ENCODE measurements at places on chromosomes 5 and 9.

DNA sequence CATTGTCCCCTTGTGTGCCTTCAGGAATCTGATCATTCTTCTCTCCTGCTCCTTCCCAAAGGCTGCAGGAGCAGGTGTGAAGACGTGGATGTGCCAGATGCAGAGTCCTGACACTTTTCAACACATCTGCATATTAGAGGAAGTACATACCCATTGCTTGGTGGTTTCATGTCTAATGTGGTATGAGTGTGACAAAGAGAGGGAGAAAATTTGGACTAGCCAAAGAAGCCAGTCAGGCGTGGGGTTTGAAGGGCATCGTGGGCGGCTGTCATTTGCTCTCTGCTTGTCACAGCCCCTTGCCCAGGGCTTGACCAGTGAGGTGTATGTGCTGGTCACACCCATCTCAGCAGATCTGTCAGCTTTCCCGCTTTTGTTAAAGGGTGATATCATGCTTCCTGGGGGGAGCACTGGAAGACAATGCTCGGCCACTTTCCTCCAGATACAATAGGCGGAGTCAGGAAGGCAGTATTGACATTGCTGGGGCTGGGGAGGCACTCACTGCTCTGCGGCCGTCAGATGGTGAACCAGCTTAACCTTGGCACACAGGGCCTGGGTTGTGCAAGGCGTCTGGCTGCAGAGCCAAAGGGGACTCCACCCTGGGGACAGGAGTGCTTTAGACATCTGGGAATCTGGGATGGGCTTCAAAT lies 8.6 kb downstream of the TEK start:
- H3K4me3 ChIP-seq = no peak overlapping the region
- no peaks in the 10 kb centered on the region for H3K4me1 ChIP-seq
- no peak overlapping the region for H3K27ac ChIP-seq

DNA sequence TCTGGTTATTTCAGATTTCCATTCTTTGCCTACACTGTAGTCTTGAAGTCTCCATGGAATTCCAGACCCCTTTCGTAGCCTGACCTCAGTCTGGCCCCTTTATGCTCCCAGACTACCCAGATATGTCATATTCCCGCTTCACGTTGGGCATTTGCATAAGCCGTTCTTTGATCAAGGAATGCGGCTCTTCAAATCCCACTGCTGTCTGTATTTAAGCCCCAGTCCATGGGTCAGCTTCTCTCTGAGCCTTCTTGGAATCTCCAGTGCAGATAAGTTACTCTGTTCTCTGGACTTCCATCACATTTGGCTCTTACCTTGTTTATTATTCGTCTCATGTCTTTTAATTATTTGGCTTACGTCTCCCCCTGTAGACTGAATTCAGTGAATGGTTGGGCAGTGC lies 97.4 kb downstream of the PARP8 start:
- peaks cover 44% of the 10 kb centered on the region for H3K36me3 ChIP-seq
- no peaks in the 10 kb centered on the region for H3K27me3 ChIP-seq
- no peak overlapping the region for H3K27ac ChIP-seq
- DNase-seq = no peak

DNA sequence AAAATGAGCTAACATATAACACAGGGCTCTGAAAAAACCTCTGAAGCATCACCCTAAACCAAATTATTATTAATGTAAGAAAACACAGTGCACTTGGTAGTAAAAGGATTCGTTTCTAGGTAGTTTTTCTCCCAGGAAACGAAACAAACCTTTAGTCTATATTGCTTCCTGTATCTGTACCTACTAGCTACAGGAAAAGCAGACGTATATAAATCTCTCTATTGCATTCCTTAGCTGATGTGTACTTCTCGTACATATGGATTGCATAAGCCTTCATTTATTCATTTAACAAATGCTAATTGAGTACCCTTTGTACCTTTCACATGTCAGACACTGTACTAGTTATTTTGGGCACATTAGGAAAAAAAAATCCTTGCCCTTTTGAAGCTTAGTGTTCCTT lies 85.0 kb upstream of the RASA1 start:
- H3K36me3 ChIP-seq = no peaks in the 10 kb centered on the region
- no peak overlapping the region for H3K4me3 ChIP-seq
- H3K27ac ChIP-seq = no peak overlapping the region
- DNase-seq = no peak

DNA sequence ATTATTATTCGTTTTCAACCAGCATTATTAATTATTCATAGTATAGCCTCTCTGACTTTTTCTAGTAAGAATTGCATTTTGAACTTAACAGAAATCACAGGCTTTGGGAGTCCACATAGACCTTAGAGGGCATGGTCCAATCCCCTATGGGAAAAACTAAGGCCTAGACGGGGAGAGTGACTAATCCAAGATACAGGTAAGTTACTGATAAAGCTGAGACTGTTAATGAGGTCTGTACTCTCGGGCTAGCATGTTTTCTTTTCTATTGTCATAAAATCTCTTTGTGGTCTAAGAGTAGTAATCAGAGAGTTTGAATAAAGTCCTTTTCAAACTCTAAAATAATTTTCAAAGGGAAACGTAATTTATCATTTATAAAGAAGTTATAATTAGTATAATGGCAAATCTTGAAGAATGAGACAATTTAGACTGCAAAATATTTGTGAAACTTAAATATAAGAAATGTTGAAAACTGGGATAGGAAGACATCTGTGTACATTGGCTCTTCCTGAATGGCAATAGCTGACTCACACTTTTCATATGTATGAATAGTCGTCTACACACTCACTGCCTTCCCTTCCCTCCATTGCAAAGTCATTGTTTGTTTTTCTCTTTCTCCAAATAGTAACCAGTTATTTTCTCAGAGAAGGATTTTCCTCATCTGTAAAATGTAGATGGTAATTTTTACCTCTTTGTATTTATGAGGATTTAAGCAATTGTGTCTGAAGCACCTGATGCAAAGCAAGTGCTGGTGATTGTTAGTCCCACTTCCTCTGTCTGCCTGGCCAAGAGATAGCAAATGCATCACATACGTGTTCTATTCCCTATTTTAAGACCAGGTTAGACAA lies 207.9 kb upstream of the CD180 start:
- no peaks in the 10 kb centered on the region for H3K36me3 ChIP-seq
- no peaks in the 10 kb centered on the region for H3K4me1 ChIP-seq
- no peak for DNase-seq
- no peak overlapping the region for H3K4me3 ChIP-seq
- H3K27ac ChIP-seq = no peak overlapping the region

DNA sequence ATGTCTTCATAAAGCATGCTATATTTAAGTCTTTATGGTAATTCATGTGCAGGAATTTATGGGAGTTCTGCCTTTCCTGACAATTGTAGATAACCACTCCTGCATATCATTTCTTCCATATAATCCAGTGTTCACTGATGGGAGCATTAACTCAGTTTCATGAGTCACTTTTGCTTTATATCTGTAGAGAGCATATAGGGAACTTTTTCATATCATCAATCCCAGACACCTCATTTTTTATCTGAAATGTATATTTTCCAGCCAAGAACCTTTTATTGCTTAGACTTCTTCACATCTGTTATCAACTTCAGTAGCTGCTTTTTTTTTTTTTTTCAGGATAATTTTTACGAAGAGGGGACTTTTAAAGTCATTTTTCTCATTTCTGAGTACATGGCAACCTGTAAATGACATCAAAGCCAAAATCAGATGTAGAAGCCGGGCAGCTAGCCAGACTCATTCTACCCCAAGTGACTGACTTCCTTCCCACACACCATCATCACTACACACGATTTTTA lies 41.1 kb downstream of the NFX1 start:
- H3K4me3 ChIP-seq = no peak overlapping the region
- H3K27me3 ChIP-seq = no peaks in the 10 kb centered on the region
- H3K27ac ChIP-seq = no peak overlapping the region
- H3K4me1 ChIP-seq = no peaks in the 10 kb centered on the region
- no peak for DNase-seq
- peaks cover 51% of the 10 kb centered on the region for H3K36me3 ChIP-seq

GRCh38 chr5:114839360-114839759 lies 330.3 kb downstream of the TRIM36 start:
- no peak overlapping the region for H3K4me3 ChIP-seq
- H3K4me1 ChIP-seq = no peaks in the 10 kb centered on the region
- no peak for DNase-seq
- H3K27me3 ChIP-seq = peaks cover 3% of the 10 kb centered on the region

DNA sequence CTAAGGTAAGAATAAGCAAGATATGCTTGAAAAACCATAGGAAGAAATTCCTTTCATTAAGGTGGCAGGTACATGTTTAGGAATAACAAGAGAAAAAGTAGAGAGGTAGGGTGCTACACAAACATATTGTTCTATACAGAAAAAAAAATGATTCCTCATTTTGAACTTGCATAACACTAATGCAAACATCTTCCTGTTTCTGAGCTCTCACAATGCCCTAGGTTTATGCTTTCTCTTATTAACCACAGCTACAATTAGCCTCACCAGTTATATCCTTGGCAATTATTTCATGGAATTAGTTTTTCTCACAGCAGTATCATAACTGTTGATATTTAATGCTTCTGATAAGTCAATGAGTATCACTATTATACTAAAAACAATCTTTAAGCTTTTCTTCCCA lies 20.7 kb downstream of the CEMIP2 start:
- peaks cover 3% of the 10 kb centered on the region for H3K4me1 ChIP-seq
- H3K4me3 ChIP-seq = no peak overlapping the region
- no peaks in the 10 kb centered on the region for H3K36me3 ChIP-seq

DNA sequence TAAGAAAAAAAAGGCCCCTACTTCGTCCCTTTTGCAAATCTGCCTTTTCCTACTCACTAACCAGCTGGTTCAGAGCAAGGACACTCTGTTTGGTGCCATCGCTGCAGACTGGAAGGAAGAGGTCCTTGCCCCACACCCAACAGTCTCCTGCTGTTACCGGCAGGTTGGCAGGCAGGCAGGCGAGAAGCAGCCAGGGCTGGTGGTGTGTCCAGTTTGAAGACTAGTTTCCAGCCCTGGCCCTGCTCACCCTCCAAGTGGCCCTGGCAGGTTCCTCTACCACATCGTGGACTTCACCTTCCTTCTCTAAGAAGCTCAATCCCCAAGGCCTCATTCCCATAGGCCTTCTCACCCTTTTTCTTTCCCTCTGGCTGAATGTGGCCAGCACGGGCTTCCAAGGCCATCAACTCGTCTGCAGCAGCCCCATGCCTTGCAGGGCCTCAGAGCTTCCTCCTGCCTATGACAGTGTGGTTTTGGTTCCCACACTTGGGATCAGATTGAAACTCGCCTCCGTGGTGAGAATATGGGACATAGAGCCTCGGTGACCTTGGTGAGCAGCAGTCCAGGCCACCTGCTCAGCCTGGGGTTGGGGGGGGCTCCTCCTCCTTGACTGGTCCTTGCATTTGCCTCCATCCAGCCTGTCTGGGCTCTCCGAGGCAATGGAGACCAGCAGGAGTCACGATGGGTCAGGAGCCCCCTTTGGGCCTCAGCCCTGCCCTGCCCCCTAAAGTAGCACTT lies 22.9 kb downstream of the TGFBI start:
- H3K27ac ChIP-seq = no peak overlapping the region
- DNase-seq = no peak
- H3K4me3 ChIP-seq = no peak overlapping the region
- no peaks in the 10 kb centered on the region for H3K4me1 ChIP-seq
- no peaks in the 10 kb centered on the region for H3K27me3 ChIP-seq

GRCh38 chr5:38338455-38338854 lies 80.1 kb downstream of the EGFLAM start:
- H3K4me1 ChIP-seq = peaks cover 2% of the 10 kb centered on the region
- H3K27ac ChIP-seq = no peak overlapping the region
- peak overlapping the region; percentile 18 for H3K4me3 ChIP-seq
- DNase-seq = no peak

DNA sequence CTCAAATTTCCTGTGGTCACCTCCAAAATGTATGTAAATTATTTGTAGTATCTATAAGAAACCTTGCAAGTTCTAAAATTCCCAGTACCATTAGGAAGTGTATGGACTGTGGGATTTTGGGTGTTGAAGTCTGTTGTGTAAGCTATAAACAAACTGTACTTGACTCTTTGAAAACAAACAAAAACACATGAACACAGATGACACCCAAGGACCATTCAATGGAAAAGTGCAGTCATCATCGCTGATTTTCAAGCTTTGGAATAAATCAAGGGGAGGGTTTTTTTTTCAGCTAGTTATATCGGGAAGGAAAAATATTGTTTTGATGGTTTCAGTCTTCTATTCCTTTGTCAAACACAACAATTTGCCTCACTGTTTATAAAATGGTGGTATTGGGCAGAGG lies 49.6 kb downstream of the ELL2 start:
- DNase-seq = no peak
- H3K36me3 ChIP-seq = no peaks in the 10 kb centered on the region
- no peak overlapping the region for H3K27ac ChIP-seq
- no peaks in the 10 kb centered on the region for H3K4me1 ChIP-seq
- no peaks in the 10 kb centered on the region for H3K27me3 ChIP-seq

- H3K4me3 ChIP-seq = no peak overlapping the region
- H3K27me3 ChIP-seq = no peaks in the 10 kb centered on the region
- H3K36me3 ChIP-seq = no peaks in the 10 kb centered on the region
- DNase-seq = no peak
- no peak overlapping the region for H3K27ac ChIP-seq
- no peaks in the 10 kb centered on the region for H3K4me1 ChIP-seq
Measured at GRCh38 chr5:77360973-77361372, 131.1 kb downstream of the WDR41 start.

DNA sequence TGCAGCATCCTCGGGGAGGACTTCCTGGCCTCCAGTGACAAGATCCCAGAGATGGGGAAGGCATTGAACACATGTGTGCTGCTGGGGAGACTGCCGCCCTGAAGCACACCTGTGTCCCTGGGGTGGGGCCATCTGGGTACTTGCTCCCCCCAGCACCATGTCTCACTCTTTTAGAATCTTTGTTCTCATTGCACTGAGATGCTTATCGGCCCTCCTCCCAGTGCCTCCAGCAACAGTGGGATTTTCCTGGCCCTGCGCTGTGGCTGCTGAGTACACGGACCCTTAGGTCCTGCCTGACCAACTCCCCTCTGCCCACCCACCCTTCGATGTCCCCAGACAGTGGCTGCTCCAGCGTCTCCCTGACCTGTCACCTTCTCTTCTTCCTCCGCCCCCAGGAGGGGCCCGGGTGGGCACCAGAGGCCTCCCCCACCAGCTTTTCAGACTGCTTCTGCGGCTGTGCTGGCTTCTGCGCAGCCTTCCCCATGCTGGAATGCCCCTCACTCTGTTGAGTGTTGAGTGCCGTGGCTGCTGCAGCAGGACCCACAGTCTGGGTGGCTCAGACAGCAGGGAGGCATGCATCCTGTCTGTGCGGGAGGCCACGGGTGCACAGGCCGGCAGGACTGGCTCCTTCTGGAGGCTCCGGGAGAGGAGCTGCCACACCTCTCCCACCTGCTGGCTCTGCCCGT lies 145.9 kb upstream of the IRX2 start:
- H3K36me3 ChIP-seq = no peaks in the 10 kb centered on the region
- peaks cover 5% of the 10 kb centered on the region for H3K27me3 ChIP-seq
- no peaks in the 10 kb centered on the region for H3K4me1 ChIP-seq
- no peak overlapping the region for H3K27ac ChIP-seq
- DNase-seq = no peak

Measured in T-cell (primary cell).